ENCODE measurements at places on chromosomes 5 and 9.

DNA sequence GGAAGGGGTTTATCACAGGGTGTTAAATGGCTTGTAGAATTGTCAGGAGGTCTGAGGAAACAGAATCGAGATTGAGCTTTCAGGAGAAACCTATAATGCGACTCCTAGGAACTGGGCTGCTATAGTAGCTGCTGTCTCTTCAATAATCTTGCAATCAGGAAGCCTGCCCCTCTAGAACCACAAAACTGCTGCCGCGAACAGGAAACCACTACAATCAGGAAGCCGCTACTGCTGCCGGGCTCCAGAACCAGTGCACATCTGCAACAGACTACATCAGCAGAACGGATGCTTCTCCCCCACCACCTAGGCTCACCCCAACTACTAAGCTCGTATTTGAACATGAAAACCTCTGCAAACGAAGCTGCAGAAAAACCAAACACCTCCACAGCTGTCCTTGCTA lies 31.6 kb downstream of the TNFSF8 start:
- no peak for DNase-seq

DNA sequence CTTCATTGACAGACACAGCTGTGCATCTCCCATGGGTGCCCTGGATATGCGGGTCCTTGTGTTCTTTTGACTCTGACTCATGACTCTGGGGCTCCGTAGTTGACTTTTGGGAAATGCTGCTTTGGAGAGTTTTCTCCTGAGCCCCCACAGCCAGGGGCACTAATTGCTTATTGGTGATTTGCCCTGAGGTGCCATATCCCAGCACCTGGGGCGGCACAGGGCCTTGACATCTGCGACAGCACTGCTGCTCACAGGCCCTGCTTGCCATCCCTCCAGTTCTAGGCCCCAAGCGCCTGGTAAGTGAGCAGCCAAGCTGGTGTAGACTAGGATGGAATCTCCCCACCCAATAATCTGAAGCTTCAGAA lies 75.1 kb downstream of the AMBP start:
- no peak for DNase-seq

GRCh38 chr9:134069480-134070399 lies 1.9 kb upstream of the BRD3 start:
- DNase-seq, result no peak

- no peak for DNase-seq
These were observed 319.1 kb upstream of the RGMB start for GRCh38 chr5:98454407-98454806.

DNA sequence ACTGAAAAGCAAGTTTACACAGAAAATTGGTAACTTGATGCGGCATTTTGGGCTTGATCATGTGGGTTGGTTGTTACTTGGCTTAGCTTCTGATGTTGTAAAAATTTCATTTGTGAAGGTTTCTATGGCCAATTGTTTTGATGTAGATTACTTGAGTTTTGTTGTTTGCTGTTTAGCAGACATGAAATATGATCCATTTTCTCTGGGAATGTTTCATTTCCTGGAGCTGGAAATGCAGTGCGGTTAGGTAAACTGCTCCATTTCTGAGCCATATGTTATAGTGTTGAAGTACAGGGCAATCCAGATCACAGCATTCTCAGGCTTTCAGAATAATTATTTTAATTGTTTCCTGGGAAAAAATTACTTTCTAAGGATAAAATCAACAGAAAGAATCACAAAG lies 396.9 kb downstream of the ENC1 start:
- peak; percentile 6 for DNase-seq

DNA sequence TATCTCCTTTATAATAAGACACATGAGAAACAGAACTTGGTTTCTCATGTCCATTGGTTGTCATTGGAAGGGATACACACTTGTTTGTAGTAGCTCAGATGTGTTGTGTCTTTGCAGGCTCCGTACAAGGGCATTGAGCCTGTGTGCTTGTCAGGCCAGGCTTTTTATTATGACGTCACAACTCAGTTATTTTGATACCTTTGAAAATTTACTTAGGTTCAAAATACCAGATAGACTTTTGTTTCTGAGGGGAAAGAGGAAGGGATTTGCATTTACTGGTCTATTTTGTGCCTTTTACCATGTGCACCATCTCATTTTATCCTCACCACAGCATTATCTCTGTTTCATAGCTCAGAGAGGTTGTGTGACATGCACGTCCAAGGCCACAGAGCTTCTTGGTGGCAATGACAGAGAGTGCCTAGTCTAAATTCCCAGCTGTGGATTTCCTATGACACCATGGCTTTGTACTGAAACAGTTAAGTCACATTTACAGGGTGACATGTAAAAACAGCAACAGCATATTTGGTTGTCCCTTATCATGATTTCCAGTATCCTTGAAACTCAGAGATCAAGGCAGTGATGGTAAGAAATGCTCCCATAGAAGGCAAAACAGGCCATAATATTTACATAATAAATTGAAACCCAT lies 268.7 kb downstream of the AOPEP start:
- no peak for DNase-seq

- no peak for DNase-seq
These were observed 8.8 kb upstream of the C5orf15 start for GRCh38 chr5:133977161-133977787.

- DNase-seq, result no peak
These were observed 111.1 kb downstream of the RGS3 start for GRCh38 chr9:113574441-113575262.

- no peak for DNase-seq
These were observed 12.5 kb downstream of the PHF2 start for GRCh38 chr9:93588641-93589609.

DNA sequence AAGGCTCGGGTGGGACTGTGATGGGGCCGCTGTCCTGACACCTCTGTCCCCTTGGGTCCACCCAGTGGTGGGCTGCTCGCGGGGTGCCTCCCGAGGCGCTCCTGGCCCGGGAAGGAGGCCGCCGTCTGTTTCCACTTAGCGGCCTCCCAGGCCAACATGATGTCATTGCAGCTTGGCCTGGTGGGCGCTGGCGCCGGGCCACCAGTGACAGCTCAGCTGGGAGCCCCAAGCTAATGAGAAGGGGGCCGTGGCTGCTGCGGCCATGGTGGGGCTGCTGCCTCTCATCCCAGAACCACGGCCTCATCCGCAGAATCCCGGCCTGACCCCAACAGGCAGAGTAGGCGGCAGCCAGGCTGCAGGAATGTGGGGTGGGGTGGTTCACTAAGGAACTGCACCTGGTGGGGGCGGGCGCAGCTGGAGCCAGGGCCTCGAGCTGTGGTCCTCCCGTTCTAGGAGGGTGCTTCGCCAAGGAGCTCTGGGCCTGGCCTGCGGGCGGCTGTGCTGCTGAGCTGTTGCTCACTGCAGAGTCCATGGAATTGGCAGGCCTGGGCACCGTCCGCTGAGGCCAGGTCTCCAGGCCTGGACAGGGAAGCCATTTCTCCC lies 123.5 kb upstream of the COL5A1 start:
- DNase-seq, result no peak

- DNase-seq, result no peak
These were observed 62.3 kb downstream of the RAPGEF1 start for GRCh38 chr9:131677444-131678180.

DNA sequence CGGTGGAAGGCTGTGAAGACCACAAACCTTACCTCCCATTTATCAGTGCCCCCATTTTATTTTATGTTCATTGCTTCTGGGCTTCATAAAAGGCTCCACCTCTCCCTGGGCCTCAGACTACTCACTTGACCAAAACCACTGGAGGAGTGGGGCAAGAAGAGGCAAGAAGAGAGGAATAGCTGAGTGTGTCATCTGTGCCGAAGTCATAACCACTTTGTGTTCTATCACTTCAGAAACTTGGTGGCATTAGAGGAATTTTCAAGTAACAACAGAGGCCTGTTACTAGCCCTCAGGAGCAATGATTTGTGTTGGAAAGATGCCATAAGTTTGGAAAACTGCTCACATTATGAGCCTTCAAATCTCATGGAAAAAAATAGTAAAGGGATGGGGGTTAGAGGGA lies 88.7 kb upstream of the PIK3R1 start:
- no peak for DNase-seq

DNA sequence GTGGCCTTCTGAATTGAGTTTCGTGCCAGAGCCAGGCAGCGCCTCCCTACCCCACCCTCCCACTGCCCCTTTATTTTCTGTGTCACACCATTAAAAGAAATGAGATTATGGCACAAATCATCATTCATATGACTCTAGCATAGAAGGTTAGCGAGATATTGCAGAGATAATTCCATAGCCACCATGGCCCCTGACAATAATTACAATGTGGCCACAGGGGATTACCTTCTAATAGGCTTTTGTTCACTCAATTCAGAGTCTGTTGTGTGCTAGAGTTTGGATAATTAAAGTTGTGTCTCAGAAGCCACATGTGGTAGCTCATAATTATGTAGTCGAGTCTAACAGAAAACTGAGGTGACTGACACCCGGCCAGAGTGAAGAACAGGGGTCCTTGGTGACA lies 428.1 kb downstream of the ARHGEF28 start:
- peak; percentile 69 for DNase-seq

DNA sequence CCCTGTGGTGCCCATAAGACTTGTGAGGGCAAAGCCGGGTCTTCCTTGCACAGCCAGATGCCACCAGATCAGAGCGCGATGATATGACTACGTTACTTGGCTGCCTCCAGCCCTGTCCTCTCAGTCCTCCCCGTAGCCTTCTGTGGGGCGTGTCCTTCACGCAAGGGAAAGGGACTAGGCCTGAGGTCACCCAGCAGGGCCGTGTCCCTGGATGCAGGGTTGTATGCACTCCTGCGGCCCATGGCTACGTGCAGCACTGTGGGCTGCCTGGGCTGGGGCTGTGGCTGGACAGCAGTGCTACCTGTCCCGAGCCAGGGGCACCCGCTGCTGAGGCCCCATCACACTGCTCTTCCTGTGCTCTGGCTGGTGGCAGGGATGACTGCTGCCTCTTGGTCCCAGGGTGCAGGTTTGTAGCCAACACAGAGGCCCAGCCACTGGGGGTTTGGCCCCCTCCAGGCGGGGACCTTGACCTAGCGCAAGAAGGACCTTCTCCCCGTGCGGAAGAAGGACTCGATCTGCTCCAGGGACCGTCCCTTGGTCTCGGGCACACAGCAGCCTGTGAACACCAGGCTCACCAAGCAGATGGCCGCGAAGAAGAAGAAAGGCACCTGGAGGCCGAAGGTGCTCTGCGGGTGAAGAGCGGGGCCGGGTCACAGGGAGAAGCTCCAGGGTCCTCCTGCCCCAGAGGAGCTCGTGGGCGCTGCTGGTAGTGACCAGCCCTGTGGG lies 7.2 kb downstream of the SLC2A6 start:
- no peak for DNase-seq

- no peak for DNase-seq
These were observed 75.4 kb upstream of the CTNNA1 start for GRCh38 chr5:138677782-138678181.

DNA sequence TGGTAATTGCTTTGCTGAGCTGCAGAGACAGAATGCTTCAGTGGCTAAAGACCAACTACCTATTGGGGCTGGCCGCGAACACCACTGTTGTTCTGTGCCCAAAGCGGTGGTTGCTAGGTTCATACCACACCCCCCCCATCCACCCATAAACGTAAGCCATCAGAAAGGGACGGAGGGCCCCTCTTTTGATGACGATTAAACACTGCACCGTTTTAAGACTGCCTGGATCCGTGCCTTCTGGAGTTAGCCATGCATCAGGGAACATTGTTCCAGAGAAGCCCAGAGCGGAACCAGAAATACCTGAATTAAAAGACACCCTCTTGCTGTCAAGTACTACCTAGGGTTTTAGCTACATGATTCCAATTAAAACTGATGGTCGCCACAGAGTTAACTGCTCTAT lies 369.1 kb upstream of the DAP start:
- DNase-seq, result no peak

DNA sequence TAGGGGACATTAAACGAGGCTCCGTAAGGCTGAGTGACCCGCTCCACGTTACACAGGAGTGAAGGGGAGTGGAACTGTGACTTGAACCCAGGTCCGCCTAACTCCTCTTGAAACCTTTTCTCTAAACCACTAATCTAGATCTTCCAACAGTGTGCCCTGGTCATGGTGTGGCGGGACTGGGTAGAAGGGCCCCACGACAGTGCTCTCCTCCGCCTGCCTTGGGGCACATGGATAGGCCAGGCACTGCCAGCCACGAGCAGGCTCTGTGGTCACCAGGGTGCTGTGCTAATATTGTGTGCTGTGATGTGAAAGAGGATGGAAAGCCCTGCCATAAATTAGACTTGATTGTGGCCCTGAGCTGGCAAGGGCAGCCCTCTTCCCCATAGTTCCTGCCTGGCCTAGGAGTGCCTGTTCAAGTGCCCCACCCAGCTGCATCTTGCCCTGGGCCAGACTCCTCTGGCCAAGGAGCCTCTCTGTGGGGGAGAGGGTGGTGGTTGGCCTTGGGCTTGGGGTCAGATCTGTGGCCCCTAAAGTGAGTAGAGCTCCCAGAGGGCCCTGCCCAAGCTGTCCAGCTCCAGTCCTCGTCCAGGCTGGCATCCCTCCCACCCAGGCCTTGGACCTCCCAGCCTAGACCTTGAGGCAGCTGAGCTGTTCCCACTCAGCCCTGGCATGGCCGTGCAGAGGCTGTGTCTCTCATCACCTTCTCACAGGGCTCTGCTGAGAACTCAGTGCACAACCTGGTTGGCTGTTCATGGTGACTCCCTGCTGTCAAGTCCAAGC lies 67.8 kb upstream of the TBC1D2 start:
- DNase-seq, result no peak

DNA sequence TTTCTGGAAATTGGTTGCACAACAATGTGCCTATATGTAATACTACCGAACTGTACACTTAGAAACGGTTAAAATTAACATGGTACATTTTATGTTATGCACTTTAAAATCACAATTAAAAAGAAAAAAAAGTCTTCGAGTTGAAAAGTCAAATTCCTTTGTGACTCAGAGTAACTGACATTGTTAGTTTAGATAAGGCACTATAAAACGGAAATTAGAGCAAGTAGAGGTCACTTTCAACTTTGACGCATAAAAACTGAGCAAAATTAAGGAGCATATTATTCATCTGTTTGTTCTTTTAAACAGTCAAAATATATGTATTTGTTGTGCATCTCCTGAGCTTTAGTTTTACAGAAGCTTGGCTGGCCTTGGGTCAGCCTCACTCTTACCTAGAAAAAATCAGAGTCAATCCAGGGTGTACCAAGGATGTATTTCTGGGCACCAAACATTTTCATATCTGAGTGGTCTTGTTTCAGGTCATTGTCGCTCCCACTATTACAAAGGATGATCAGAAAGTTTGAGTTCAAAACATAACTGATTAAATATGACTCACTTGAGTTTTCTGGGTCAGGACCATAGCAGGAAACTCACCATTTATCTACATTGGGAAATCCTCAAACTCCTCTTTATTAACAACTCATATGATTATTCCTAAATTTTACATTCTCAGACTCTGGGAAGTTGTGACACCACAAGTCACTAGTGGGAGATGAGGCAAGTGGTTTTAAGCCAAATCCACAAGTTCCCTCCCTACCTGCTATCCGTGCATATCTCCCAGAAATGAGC lies 160.6 kb downstream of the CCDC192 start:
- no peak for DNase-seq

DNA sequence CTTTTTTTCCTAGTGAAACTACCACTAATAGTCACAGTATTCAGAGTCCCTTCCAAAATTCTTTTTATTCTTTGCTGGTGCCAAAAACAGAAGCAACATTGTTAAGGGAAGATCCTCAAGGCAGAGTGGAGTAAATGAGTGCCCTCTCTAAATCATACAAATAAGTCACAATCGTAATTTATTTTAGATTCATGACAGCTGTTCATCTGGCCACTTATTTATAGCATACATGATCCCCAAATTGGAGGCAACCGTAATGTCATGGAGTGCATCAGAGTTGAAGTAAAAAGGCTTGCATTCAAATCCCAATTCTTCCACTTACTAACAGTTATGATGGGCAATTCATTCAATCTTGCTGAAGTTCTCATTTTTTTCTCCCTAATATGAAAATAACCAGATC lies 33.4 kb downstream of the POLK start:
- no peak for DNase-seq

GRCh38 chr9:93820667-93821306 lies 134.4 kb downstream of the BARX1 start:
- no peak for DNase-seq

Data from NCI-H748 treated with DMSO at 0.1 percent for 48 hours (cell line).